Vein endothelial cell (primary cell): ENCODE measurements at places on chromosomes 3 and 15. TPM values are rescaled to one million over a fixed set of nuclear protein-coding genes. Genes with fewer than 3 reads are reported as not detected.

Gene ZMYND10
- total RNA-seq: 0.19 TPM in 1 of 2 replicates, not detected in the other

Gene MESP1
- 0.10 and 0.33 TPM in 2 replicates for total RNA-seq

Gene SLC22A13
- under 0.01 and 0.29 TPM in 2 replicates for total RNA-seq

Gene KLF15
- 1.5 and 1.6 TPM in 2 replicates for total RNA-seq

Gene ETV5
- 46.7 and 55.9 TPM in 2 replicates for total RNA-seq

Gene CLRN1
- not detected in 2 replicates for total RNA-seq
